Putamen (tissue), 1 donor: ENCODE measurements at places on chromosomes 13 and 19.
A peak's percentile ranks its signal among the peaks of the same experiment; 100 is the strongest.

- no peak for DNase-seq
Measured at GRCh38 chr19:4986471-4986891, 17.6 kb downstream of the KDM4B start.

DNA sequence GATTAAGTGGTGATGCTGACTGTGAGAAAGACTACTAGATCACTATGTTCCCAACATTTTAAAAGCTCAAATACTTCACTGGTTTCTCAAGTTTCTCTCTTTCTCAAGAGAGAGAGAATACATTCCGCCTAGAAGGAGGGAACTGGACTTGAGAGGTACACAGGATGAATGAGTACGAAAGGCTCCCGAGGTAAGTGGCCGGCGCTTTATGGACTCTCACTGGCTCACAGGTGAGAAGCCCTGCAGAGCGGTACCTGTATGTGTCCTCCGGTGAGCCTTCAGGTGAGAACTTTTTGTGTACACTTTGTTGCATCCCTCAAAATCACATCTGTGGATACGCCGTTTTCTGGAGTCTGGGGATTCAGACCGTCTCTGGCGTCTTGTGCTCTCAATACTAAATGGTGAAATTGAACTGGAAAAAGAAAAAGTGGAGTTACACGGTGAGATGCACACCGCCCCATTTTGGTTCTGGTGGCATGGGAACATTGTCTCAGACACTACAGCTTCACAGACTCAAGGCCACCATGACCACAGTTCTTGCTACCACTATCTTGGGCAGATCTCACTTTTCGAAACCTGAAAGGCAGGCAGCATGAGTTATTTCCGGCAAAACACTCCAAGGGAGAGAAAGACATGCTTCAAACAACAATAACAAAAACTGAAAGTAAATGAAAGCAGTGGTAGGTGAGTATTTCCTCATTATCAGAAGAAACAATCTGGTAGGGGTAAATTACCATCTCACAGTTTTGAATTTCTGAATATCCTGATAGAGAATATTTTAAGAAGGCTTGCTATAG is 418.9 kb downstream of the KLF12 start:
- no peak for DNase-seq

GRCh38 chr13:111267784-111268183 is 52.7 kb upstream of the TEX29 start:
- DNase-seq, result no peak

- DNase-seq, result no peak
Measured at GRCh38 chr19:46030812-46031550, 8.1 kb upstream of the PGLYRP1 start.

- DNase-seq, result peak; percentile 62
Measured at GRCh38 chr19:1315470-1316166, 29.9 kb downstream of the EFNA2 start.

DNA sequence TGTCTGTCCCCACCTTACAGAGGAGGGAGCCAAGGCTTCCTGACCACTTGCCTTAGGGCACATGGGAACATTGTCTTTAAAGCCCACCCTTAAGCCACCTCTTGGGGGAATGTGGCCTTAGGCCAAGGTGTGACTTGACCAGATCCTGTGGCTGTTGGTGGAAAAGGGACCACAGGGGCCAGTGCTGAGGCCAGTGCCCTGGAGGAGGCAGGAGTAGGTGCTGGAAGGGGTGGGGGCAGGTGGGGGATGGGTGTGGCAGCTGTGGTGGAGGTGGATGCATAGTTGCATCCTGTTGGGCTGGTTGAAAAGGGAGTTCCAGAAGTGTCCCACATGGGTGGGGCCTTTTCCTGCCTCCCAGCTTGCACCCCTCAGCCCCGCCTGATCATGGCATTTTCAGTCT is 44.8 kb downstream of the DNM2 start:
- no peak for DNase-seq

- no peak for DNase-seq
Measured at GRCh38 chr19:21677696-21678418, 89.5 kb downstream of the ZNF100 start.

DNA sequence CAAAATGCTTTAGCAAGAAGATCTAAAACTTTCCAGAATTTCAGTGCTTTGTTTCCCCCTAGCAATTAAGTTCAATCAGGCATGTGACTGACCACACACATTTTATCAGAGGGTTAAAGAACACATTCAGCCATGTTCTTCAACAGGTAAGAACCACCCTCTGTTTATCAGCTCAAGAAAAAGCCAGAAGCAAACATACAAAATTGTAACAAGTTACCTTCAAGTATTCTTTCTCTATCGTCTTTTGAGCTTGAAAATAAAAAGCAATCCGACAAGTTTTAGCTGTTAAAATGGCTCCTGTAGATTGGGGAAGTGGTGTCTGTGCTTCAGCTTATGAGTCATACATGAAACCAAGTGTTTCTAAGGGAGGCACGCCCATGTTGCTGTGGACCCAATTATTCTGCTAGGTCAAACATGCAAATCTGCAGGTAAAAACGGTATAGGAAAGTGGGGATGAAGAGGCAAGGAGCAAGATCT is at the start of gene ELF1:
Gene ELF1 (minus strand): TSS at position 306 of the 477 bp plus-strand sequence. CDS start 37,262 bp downstream, outside the sequence.
- no peak for DNase-seq

DNA sequence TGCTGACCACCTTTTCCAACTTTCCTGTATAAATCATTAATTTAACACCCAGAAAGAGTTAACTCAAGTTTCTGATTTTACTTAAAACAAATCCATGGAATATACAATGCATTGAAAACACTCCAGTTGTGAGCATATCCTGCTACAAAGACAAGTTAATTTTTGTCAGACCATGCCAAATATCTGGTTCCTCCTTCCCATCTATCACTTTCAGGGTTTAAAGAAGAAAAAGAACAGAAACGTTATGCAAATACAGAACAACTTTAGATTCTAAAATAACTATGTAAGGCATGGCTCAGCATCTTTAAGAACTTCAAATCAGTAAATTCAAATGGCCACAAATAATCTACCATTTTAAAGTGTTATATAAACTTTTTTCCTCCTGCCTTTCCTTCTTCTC is 14.9 kb downstream of the MRPS31 start:
- no peak for DNase-seq

GRCh38 chr13:59744747-59745391 is 418.9 kb downstream of the DIAPH3 start:
- DNase-seq, result no peak

DNA sequence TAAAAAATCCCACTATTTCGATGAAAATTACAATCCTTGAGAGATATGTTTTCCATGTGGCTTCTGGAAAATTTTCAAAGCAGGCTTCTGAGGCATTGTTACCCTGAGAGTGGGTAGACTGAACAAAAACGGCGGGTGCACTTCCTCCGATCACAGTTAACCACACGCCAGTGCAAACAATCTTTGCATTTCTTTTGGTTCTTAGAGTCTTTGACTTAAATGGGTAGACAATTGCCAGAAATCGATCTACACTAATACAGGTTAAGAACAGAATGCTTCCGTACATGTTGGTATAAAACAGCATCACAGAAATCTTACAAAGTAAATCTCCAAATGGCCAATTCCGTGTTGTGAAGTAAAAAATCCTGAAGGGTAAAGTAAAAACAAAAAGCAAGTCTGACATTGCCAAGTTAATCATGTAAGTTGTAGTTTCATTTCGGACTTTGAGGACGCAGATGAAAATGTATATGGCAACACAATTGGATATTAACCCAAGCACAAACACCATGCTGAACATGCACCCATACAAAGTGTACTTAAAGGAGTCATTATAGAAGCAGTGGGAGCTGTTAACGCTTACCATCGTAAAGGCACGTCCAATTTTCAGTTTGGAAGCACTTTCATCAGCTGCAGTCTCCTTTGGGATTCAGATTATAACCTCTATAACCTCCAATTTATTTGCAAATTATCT is 927 bp downstream of the LPAR6 start:
- no peak for DNase-seq

DNA sequence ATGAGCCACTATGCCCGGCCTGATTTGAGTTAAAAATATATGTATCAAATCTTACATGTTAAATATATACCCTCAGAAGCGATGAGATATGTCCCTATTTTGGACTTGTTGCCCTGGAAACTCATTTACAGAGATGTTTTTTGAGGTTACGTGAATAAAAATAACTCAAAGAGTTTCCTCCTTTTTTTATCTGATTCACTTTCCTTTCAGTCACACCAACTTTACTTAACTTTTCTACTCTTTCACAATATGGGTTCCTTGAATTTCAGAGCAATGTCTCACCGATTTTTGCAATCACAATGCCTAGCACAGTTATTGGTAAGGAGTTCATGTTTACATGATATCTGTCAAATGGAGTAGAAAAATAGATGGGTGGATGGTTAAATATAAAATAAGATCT is 2.3 kb downstream of the OR7C2 start:
- DNase-seq, result peak; percentile 37

DNA sequence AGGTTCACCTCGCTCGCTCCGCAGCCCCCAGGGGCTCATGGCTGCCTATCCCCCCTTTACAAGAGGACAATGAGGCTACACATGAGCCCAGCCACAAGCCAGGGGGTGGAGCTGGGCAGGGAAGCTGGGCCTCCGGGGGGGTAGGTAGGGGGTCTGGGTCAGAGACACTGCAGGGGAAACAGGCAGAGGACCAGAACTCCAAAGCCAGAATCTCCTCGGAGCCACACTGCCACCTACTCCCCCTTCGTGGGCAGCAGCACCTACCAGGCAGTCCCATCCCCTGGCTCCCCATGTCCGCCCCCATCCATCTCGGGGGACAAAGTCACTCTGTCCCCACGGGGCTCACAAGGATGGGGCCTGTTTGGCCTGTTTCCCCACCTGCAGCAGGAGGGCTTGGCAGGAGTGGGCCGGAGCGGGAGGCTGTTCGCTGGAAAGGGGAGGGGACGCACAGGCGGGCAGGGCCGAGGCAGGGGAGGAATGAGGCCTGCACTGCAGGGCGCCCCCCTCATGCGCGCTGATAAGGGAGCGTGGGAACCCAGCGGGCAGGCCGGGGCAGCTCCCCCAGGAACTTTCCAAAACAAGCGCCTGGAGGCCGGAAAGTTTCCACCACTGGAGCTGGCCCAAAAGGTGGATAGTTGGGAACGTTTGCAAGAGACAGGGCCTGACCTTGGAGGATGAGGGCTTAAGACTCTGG is 545 bp upstream of the ISYNA1 start:
- DNase-seq, result no peak

DNA sequence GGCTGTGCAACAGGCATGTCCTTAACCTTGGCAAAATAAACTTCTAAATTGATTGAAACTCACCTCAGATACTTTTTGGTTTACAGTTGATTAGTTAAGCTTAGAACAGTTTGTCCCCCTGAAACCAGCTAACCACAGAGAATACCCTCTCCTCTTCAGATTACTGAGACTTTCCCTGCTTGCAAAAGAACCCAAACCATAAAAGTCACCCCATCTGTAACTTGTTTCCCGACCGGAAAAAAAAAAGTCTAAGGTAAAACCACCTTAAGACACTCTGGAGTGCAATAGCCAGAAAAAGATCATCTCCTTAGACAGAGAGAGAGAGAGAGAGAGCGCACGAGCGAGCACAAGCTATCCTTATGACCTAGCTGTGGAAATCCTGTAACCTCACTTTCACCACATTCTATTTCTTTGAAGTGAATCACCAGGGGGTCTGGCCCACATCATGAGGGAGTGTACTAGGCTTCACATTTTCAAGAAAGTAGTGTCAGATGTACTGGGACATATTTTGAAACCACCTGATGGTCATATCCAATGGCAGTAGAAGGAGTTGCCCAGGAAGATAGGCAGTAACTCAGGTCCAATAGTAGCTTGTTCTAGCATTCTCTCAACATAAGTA is 11.1 kb upstream of the GTF2F2 start:
- no peak for DNase-seq

DNA sequence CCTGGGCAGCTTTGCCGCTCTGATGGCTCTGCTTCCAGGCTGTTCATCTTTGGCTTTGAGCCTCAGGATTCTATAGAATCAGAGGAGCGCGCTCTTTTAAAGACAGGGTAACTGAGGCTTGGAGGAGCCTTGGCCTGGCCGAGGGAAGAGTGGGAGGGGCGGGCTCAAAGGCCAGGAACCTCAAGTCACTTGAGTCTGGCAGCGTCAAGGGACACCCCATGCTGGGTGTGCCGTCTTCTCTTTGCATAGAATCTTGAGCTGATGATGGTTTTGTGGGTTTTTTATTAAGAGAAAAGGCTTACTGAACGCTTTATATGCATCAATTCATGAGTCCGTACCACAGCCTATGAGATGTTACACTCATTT is 1.1 kb downstream of the PGLS start:
- no peak for DNase-seq

- DNase-seq, result no peak
Measured at GRCh38 chr13:41200126-41200525, 5.8 kb upstream of the KBTBD7 start.

- DNase-seq, result peak; percentile 71
Measured at GRCh38 chr19:2779121-2779740, 3.8 kb downstream of the SGTA start.

GRCh38 chr13:19561585-19561984 is 253 bp upstream of the TPTE2 start:
- DNase-seq, result no peak

- DNase-seq, result no peak
Measured at GRCh38 chr13:112775791-112776279, 86.0 kb downstream of the ATP11A start.

DNA sequence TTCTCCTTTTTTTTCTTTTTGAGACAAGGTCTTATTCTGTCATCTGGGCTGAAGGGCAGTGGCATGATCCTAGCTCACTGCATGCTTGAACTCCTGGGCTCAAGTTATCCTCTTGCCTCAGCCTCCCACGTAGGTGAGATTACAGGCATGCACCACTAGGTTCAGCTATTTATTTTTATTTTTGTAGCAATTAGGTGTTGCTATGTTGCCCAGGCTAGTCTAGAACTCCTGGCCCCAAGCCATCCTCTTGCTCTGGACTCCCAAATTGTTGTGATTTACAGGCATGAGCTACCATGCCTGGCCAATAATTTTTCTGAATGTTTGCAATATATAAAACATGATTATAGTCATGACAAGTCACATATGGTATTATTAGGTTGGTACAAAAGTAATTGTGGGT is 161.1 kb upstream of the ATXN8OS start:
- DNase-seq, result no peak
